Activated naive CD4-positive, alpha-beta T cell treated with Interleukin-2 at 50 U/mL for 16 hours (primary cell): ENCODE measurements at places on chromosomes 12 and 14.

DNA sequence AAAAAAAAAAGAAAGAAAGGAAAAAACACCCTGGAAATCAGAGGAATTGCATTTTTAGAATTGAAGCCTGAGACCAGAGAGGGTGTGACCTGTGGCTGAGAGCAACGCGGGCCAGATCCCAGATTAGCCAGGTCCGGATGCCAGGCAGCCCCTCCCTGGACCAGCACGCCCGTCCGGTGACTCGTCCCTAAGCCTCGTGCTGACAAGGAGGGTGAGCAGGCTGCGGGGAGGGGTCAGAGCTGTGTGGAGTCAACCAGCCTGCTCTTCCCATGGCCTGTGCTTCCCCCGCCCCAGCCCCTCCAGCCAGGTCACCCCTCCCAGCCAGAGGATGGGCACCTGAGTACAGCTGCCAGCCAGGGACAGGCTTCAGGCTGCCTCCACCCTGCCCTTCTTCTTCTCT is 4.2 kb upstream of the KLC1 start:
- DNase-seq, result peak; percentile 21

DNA sequence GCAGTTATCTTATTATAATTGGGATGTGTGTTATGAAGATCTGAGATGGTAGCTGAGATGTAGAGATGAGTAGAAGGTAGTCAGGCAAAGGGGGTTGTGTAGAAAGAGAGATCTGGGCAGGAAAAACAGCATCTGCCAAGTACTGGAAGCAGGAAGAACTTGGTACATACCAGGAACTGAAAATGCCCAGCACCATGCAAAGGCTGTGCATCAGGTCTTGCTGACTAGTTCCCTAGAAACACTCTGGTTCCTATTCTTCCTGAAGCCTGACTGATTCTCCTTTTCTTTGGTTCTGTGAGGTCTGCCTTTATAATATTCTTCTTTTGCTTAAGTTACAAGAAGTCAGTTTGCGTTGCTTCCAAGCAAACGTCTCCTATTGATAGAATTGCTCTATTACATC is 6.7 kb upstream of the NFATC4 start:
- DNase-seq, result no peak

GRCh38 chr14:51446771-51447170 is 204.9 kb upstream of the FRMD6 start:
- DNase-seq, result no peak

- no peak for DNase-seq
These were observed 115.4 kb downstream of the ESRRB start for GRCh38 chr14:76491172-76491930.

- DNase-seq, result no peak
These were observed 70.5 kb downstream of the TBC1D30 start for GRCh38 chr12:64894827-64895475.
